Lung (tissue), 17 donors: ENCODE measurements at places on chromosomes 1 and 21.

DNA sequence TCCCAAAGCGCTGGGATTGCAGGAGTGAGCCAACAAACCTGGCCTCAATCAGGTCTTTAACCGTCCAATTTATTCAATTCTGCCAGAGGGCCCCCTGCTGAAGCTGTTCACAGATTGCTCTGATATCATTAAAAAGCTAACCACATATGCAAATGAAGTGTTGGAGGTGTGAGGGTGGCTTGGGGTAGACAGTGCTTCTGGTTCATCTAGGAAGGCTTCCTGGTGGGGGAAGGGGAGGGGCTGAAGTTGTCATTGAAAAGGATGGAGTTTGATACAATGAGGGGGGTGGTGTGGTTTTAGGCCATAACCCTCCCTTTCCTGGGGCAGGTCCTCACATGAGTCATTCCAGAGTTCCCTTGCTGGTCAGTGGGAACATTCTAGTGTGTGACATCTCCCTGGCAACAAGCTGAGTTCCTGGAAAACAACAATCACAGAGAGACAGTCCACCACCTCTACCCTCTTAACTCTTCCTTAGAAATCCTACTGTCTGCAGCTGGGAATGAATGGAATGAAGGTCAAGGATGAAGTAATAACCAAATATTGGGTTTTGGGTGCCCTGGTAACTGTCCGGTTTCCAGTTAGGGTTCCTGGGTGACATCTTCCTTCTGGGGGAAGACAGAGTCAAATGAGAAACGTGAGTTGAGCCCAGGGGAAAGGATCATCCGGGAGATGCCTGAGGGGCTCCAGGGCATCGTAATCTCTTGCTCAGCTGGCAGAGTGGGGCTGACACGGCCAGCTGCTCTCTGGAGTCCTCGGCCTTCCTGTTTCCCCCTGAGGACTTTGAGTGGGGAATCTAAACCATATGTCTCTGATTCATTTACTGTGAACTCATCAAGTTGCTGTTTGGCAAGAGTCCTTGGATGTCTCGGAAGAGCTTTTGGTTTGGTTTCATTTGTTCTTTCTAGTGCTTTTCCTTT, 32.2 kb downstream of the BATF3 start:
- peak; percentile 95 for DNase-seq

GRCh38 chr1:24901791-24902470, 28.1 kb downstream of the RUNX3 start:
- no peak for DNase-seq

DNA sequence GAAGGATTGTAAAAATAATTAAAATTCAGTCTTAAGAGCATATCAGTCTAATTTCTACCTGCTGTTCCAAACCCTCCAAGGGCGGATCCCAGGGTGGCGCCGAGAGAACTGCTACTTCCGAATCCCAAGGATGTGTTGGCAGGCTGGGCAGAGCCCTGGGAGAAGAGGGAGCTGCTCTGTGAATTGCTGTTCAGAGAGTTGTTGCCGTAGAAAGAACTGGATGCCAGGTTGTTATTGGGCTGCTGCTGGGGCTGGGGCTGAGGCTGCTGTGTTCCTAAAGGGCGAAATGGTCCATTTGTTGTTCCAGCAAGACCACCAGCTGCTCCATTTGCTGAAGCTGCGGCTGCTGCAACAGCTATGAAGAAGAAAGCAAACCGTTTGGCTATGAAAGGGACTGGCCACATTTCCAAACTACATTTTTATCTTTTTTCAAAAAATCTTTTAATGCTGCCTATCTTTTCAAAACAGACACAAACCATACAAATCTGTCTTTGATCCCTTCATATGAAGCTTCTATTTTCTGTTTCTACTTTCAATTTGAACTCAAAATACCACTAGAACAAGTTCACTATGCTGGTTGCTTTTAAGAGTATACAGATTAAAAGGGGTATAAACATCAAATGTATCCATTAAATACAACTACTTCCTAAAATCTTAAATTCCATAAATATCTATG, 57.5 kb upstream of the SDC3 start:
- no peak for DNase-seq

- DNase-seq = peak; percentile 37
These were observed 48.0 kb downstream of the ABCA4 start for GRCh38 chr1:94072840-94073522.

- DNase-seq = no peak
These were observed 224.9 kb downstream of the PTPRU start for GRCh38 chr1:29461115-29461739.

DNA sequence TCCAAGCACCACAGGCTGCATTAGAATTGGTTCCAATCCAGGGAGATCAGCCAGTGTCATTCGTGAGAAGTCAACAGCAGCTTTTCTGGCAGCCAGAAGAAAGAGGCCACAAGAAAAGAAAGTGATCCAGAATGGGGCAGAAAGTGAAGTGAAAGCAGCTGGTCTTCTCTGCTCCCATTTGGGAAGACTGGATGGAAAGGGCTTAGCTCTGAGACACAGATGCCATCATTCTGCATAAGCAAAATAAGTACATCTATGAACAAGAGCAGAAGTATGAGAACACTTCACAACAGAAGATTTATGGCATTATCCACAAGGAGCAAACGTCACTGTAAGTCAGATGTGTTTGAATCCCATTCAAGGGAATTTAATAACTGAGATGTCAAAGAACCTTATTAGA, 326.5 kb upstream of the ESRRG start:
- no peak for DNase-seq

DNA sequence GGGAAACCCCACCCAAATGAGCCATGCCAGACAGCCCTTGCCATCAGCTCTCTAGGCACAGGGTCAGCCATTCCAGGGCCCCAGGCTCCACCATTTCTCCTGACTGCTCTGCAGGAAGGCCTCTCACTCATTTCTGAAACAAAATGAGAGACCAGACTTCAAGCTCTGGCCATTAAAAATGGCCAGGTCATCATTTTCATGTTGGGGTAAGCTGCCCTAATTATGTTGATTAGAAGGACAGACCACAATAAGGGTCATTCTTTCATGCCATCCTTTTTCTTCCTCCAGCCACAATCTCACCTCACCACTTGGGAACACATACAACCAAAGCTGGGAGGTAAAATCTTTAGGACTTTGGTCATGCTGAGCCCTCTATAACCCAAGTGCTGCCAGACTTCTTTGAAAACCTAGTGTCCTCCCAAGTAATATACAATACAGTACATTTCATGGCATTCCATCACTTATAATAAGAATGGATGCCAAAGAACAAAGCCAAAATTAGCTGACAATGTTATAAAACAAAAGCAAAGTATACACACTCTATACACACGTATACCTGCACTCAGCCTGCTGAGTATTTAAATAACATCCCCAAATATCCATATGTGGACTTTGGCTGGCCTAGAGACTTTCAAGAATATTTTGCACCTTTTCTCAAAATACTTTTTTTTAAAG, 22.4 kb upstream of the RBBP5 start:
- DNase-seq = no peak

- DNase-seq = no peak
These were observed 91.5 kb upstream of the ETS2 start for GRCh38 chr21:38714039-38714817.

DNA sequence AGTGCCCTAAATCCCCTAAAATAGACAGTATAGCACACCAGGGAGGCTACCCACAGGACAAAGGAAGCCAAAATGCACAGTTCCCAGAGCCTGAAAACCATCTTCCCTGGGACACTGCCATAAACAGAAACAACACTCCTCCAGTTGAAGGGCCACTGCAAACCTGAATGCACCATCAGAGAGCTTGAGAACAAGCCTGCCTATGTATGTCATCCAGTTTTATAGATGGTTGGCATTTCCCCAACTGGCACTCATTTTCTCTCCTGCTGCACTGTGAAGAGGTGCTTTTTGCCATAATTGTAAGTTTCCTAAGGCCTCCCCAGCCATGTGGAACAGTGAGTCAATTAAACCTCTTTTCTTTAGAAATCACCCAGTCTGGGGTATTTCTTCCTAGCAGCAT, 169.0 kb downstream of the AGBL4 start:
- DNase-seq = no peak

GRCh38 chr1:60949154-60949825, 133.1 kb upstream of the NFIA start:
- DNase-seq = peak; percentile 20

GRCh38 chr1:103107741-103108375, 464 bp downstream of the COL11A1 start:
- peak; percentile 17 for DNase-seq

GRCh38 chr1:233608988-233609387, 4.9 kb upstream of the KCNK1 start:
- no peak for DNase-seq

DNA sequence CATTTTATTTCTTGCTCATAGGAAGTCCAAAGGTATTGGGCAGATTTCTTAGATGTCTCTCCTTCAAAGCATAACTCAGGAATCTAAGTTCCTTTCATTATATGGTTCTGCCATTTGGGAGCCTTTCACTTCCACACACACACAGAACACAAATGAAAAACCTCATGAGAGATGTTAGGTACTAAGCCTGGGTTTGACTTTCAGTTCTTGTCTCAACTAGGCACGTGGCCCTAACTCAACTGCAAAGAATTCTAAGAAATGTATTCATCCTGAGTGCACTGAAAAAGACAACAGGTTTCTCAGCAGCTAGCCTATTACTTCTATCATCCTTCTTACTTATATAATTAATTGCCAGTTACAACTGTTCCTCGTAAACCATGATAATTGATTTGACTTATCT, 190.0 kb upstream of the SAMSN1 start:
- no peak for DNase-seq

- DNase-seq = no peak
These were observed 44.8 kb downstream of the DHRS3 start for GRCh38 chr1:12573015-12573825.

- peak; percentile 33 for DNase-seq
These were observed 203.2 kb downstream of the APP start for GRCh38 chr21:25967181-25967900.

DNA sequence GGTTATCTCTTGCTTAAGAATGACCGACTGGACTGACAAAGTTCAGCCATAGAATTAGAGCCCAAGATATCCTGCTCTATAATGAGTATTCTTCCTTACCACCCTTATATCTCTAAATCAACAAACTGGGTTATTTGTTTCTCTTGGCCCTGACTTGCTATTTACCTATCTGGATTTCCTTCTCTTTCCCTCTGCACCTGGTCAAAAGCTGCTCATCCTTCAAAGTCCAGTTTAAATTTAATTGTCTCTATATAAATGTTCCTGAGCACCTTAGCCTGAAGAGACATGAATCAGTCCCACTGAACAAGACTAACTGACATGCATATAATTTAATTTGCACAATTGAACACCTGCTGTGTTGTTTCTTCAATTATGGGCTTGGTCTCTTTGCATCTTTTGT, 127.1 kb upstream of the KCNJ15 start:
- no peak for DNase-seq

- no peak for DNase-seq
These were observed 122.8 kb upstream of the C8B start for GRCh38 chr1:57088653-57089052.

- DNase-seq = peak; percentile 24
These were observed 668.4 kb downstream of the KCNT2 start for GRCh38 chr1:195939844-195940243.

GRCh38 chr1:81310250-81310649, 490.5 kb upstream of the ADGRL2 start:
- DNase-seq = no peak

DNA sequence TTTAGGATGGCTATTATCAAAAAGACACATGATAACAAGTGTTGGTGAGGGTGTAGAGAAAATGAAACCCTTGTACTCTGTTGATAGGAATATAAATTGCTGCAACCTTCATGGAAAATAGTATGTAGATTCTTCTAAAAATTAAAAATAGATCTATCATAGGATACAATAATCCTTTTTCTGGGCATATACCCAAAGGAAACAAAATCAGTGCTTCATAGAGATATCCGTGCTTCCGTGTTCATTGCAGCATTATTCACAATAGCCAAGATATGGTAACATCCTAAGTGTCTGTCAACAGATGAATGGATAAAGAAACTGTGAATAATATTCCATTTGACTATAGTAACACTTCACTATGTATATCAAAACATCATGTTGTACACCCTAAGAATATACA, 106.7 kb downstream of the MIS18A start:
- DNase-seq = no peak

GRCh38 chr1:89023026-89023425, 360 bp upstream of the GBP3 start:
- DNase-seq = no peak

DNA sequence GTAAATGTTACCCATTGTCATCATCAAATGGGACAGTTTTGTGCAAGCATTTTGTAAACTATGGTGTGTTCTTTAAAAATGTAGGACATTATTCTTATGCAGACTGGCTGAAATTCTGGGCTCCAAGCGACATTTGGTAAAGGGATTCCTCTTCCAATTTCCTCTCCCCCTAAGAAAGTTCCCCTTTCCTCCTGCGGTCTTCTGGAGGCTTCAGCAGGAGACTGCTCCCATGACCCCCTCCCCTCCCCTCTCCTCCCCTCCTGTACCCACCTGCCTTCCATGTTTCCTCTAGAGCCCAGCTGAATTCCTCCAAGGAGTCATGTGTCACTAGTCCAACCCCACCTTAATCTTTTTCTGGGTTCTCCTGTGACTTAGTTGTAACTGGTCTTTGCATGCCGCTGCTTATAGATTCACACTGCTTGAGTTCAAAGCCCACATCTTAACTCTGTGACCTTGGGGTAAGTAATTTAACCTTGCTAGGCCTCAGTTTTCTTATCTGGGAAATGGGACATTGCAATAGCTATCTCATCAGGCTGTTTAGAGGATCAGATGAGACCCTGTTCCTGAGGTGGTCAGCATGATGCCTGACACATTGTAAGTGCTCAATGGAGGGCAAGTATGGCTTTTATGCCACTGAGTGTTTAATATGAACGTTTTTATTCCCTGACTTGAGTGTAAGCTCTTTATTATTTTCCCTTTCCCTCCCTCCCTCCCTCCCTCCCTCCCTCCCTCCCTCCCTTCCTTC, 69.9 kb upstream of the WDR26 start:
- DNase-seq = no peak

DNA sequence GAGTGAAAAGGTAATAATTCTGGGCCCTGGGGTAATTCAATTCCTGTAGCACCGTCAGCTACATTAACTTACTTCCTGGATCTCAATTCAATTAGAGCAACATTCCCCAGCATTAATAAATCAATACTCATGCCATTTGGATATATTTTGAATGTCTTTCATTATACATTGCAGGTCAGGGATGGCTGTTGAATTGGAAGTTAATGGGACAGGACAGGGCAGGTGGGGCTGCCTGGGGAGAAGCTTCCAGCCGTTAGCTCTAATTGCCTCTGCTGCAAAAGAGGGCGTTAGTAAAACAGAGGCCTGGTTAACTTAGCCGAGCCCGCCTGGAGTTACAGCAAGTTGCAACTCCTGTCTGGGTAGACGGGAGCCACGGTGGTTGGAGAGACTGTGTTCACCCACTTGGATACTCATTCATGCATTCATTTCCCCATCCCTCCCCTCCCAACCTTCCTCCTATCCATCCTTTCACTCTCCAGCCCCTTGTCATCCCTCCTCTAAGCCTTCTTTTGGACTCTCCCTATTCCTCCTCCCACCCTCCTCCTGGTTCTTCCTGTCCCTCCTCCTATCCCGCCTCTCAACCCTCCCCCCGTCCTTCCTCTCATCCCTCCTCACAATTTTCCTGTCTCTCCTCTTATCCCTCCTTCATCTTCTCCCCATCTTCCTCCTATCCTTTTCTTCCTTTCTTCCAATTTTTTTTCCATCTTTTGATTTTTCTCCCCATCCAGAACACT, 137.6 kb upstream of the RUNX3 start:
- no peak for DNase-seq
